Osteoblast (primary cell): ENCODE measurements at places on chromosomes 3 and 15. TPM values are rescaled to one million over a fixed set of nuclear protein-coding genes. Genes with fewer than 3 reads are reported as not detected.

DNA sequence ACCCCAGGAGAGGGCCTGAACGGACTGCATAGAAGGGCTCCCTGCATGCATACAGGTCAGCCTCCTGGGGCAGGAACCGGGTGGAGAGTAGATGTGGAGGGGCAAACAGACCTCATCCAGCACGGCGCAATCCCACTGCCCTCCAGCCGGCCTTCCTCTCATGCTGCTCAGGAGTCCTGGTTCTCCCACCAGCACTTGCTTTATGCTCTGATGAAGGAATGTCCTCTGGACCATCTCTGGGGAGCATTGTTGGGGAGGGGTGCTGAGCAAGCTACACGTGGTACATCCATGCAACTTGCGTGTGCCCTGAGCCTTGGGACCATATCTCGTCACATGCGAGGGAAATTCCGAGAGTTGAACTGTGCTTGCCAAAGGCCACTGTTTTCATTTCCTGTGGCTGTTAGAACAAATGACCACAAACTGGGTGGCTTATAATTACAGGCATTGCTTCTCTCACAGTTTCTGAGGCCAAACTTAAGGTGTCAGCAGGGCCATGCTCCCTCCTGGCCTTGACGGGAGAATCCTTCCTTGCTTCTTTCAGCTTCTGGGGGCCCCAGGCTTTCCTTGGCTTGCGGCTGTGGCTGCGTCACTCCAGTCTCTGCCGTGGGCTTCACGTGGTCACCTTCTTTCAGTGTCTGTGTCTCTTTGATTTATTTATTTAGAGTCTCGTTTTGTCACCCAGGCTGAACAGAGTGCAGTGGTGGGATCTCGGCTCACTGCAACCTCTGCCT, 12.2 kb downstream of the SELENOS start:
- H3K27me3 ChIP-seq: no peaks in the 10 kb centered on the region
- H3K4me3 ChIP-seq: no peak overlapping the region
- peaks cover 11% of the 10 kb centered on the region for H3K36me3 ChIP-seq
- H3K4me1 ChIP-seq: peaks cover 41% of the 10 kb centered on the region
- H3K27ac ChIP-seq: peak overlapping the region; percentile 73

DNA sequence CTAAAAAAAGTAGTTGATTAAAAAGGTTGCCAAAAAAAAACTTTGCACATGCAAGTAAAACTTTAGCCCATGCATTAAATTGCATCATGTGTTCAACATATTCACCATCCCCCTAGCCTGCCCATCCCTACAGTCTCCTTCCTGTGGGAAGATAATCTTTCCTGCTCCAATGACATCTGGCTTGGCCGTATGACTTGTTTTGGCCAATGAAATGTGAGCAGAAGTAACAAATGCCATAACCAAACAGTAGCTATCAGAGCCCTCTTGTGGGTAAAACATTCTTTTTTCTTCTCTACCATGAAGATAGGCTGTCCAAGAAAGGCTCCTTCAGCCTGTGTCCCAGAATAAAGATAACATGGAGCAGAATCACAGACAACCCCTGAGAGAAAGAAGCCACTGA, 15.3 kb downstream of the ERC2 start:
- no peaks in the 10 kb centered on the region for H3K27me3 ChIP-seq
- H3K27ac ChIP-seq: no peak overlapping the region
- H3K36me3 ChIP-seq: no peaks in the 10 kb centered on the region
- no peaks in the 10 kb centered on the region for H3K4me1 ChIP-seq

GRCh38 chr3:101611023-101611422, 37.0 kb downstream of the PCNP start:
- H3K4me3 ChIP-seq: no peak overlapping the region
- H3K36me3 ChIP-seq: no peaks in the 10 kb centered on the region
- no peak for DNase-seq
- no peak overlapping the region for H3K27ac ChIP-seq
- H3K4me1 ChIP-seq: no peaks in the 10 kb centered on the region

- no peak overlapping the region for H3K27ac ChIP-seq
- H3K4me3 ChIP-seq: peak overlapping the region; percentile 45
- no peaks in the 10 kb centered on the region for H3K36me3 ChIP-seq
- peaks cover 3% of the 10 kb centered on the region for H3K4me1 ChIP-seq
- peaks cover 40% of the 10 kb centered on the region for H3K27me3 ChIP-seq
Observed at GRCh38 chr15:57591237-57591821, 375 bp upstream of the MYZAP start.

- no peaks in the 10 kb centered on the region for H3K36me3 ChIP-seq
- no peaks in the 10 kb centered on the region for H3K27me3 ChIP-seq
- H3K4me1 ChIP-seq: no peaks in the 10 kb centered on the region
- DNase-seq: no peak
- no peak overlapping the region for H3K4me3 ChIP-seq
- no peak overlapping the region for H3K27ac ChIP-seq
Observed at GRCh38 chr15:52164631-52165265, 26.4 kb downstream of the GNB5 start.

GRCh38 chr3:194275721-194276120, 75.4 kb downstream of the CPN2 start:
- H3K27me3 ChIP-seq: no peaks in the 10 kb centered on the region
- peaks cover 45% of the 10 kb centered on the region for H3K4me1 ChIP-seq
- DNase-seq: no peak
- H3K27ac ChIP-seq: no peak overlapping the region

- peak overlapping the region; percentile 98 for H3K27ac ChIP-seq
- no peak for DNase-seq
- peak overlapping the region; percentile 73 for H3K4me3 ChIP-seq
- H3K36me3 ChIP-seq: no peaks in the 10 kb centered on the region
- no peaks in the 10 kb centered on the region for H3K27me3 ChIP-seq
Observed at GRCh38 chr3:157174290-157174648, 14.3 kb upstream of the CCNL1 start.

DNA sequence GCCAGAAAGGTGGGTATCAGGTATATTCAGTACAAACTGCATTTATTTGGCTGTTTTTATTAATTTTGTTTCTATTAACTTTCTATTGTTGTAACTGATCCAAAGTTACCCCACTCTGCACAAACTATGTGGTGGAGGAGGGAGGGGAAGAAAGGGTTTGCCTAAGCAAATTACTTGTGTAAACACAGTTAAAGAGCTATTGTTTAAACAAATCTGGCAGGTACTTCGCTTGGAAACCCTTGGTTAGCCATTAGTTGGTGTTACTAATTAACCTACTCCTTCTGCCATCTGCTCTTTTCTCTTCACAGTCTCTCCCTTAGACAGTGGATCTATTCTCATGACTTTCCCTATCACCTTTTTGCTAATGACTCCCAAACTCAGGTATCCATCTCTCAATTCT, 328.4 kb upstream of the NECTIN3 start:
- DNase-seq: no peak
- no peaks in the 10 kb centered on the region for H3K27me3 ChIP-seq

DNA sequence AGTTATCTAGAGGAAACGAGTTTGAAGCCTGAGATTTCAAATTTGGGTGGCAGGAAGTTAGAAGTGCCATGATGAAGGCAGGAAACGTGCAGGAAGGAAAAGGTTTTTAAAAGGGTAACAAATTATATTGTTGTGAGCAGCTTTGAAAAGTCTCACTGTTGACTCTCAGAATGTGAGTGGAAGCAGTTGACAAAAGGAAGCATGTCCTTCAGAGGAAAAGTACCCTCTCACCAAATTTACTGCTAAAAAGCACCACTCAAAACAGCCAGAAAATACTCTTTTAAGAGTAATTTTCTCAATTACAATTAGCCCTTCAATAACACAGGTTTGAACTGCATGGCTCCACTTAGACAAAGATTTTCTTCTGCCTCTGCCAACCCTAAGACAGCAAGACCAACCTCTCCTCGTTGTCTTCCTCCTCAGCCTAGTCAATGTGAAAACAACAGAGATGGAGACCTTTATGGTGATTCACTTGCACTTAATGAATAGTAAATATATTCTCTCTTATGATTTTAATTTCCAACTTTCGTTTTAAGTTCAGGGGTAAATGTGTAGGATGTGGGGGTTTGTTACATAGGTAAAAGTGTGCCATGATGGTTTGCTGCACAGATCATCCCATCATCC, 117.1 kb upstream of the LIPC start:
- no peaks in the 10 kb centered on the region for H3K27me3 ChIP-seq
- no peak for DNase-seq
- no peaks in the 10 kb centered on the region for H3K4me1 ChIP-seq
- no peak overlapping the region for H3K4me3 ChIP-seq
- H3K27ac ChIP-seq: no peak overlapping the region

DNA sequence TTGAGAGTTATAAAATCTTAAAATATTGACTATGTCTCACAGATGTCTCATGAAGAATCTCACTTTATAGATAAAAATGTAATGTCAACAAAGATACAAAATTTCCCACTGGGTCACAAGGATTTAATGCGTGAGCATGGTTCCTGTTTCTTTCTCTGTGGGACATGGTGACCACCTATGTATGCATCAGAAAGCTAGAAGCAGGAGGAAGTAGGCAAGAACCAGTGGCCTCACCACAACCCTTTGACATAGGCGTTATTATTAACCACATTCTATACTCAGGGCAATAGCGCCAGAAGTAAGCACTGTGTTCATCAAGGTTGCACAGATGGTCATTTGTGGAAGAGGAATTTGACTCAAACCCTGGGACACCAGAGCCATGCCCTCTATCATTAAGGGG, 11.7 kb upstream of the ADAMTS17 start:
- no peaks in the 10 kb centered on the region for H3K27me3 ChIP-seq
- peaks cover 8% of the 10 kb centered on the region for H3K4me1 ChIP-seq
- H3K4me3 ChIP-seq: no peak overlapping the region
- H3K36me3 ChIP-seq: no peaks in the 10 kb centered on the region

ROPN1 gene
- total RNA-seq: not detected in 2 replicates

P2RY12 gene
- not detected in 2 replicates for total RNA-seq

VEPH1 gene
- total RNA-seq: 23.2 and 25.3 TPM in 2 replicates

CFAP20DC gene
- 2.2 and 4.7 TPM in 2 replicates for total RNA-seq
